Left kidney (tissue), 8 donors: ENCODE measurements at places on chromosomes 4 and X.

DNA sequence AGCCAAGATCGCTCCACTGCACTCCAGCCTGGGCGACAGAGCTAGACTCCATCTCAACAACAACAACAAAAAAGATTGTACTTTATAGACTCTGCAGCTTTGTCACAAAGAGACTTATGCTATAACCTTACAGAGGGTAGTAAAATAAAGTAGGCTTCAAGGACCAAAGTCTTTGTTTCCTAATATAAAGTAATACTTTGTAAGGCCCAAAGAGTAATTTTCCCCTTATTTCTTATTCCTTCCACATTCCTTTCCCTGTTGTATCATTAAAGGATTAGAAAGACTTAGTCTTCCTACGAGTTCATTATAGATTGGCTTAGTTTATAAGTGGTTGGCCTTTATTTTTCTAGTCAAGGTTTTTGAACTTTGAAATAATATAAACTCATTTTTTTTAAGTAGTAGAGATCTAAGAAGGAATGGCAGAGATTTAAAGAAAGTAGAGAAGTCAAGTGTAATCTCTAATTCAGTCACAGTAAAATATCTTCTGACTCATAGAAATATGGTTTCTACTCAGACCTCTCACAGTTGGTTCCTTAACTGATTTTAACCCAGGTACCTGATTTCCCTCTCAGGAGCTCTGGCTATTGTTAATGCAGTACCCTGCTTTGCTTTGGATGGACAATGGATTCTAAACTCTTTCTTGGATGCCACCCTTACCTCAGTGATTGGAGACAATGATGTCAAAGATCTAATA, 26.2 kb downstream of the YY2 start:
- no peak for DNase-seq

DNA sequence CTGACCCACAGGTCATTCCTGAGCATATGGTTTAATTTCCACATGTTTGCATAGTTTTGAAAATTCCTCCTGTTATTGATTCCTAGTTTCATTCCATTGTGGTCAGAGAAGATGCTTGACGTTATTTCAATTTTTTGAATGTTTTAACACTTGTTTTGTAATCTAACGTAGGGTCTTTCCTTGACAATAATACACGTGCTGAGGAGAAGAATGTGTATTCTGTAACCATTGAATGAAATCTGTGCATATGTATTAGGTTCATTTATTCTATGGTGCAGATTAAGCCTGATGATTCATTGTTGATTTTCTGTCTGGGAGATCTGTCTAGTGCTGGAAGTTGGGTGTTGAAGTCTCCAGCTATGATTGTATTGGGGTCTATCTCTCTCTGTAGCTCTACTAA, 486.4 kb upstream of the RPS6KA3 start:
- DNase-seq, result no peak

- no peak for DNase-seq
Observed at GRCh38 chrX:28124416-28124815, 143.2 kb upstream of the DCAF8L1 start.

- no peak for DNase-seq
Observed at GRCh38 chrX:111857534-111858060, 18.4 kb upstream of the TRPC5OS start.

GRCh38 chr4:153844144-153844543, 55.3 kb upstream of the SFRP2 start:
- DNase-seq, result no peak

DNA sequence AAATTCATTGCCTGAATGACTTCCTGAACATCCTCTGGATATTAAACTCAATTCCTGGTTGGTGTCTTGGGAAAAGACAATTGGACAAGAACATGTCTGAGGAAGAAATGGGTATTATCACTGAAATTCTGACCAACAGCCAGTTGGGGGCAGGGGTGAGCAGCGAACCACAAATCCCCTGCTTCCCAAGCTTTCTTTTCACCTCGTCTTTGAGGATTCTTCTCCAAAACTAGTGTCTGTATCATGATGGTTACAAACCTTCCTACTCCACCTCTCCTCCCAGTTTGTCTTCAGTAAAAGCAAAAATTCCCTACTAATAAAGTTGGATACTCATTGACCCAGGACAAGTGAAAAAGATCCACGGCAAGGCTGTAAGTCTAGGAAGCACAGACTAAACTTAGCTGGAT, 48.3 kb upstream of the WDR1 start:
- DNase-seq, result no peak

DNA sequence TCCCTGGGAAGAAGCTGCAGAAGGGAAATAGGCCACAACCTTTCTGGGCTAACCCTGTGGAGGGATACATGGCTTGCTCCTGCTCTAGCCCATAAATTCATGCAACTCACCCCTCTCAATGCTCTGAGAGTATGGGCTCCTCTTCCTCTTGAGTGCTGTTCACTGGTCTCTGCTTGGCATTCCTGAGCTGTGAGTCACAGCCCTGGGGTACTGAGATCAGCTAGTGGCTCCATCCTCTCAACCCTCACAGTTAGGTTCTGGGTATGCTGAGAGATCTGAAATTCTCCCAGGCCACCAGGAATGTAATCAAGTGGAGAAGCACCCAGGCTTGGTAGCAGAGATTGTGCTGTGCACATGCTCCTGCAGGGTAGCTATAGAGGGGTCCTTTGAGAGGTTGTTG, 60.6 kb upstream of the SPANXN2 start:
- no peak for DNase-seq

DNA sequence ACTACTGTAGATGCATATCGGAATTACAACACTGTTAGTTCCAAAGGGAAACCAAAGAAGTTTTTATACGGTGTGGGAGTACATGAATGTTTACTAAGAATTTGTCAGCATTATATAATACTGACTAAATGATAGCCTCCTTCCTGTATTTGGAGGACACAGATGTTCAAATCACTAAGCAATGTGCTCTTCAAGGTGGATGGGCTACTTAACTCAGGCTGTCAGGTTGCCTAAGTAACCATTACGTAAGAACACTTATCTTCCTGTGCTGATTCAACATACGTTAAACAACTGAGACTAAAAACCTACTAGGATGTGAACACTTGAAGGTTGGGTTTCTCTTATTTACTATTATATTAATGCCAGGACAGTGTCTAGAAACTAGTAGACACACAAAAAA, 81.9 kb upstream of the HPGD start:
- DNase-seq, result no peak

DNA sequence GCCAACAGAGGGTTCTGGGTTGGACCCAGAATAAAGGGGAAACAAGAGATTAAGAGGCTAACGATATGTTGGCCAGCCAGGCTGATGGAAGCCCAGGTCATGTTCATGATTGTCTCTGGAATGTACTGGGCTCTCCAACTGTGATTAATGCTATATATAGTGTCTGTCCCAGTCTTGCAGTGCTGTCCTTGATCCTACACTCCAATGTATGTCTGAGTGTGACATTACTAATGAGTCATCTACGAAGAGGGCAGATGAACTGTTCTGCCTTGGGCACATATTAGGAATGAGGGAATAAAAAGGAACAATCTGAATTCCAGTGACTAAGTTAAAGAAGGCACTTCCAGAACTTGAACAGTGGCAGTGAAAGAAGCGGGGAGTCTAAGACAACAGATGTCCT, 142.1 kb downstream of the PDGFRA start:
- DNase-seq, result no peak

- no peak for DNase-seq
Observed at GRCh38 chrX:134443020-134443419, 16.9 kb upstream of the HPRT1 start.

DNA sequence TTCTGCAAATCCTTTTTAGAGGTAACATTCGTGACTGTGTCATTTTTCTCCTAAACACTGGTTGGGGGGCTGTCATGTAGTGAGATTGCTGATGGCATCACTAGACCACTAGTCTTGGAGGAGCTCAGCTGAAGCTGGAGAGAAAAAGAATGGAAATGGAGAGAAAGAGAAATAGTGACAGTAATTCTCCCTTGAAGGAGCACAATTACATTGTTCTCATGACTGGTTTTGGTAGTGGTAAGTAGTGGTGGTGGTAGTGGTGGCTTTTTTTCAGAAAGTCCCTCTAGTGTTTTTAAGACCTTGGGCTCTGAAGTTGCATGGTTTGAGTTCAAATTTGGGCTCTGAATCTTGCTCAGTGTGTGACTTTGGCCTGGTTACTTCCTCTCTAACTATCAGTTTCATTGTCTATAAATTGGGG, 99.8 kb downstream of the LARP7 start:
- DNase-seq, result no peak

DNA sequence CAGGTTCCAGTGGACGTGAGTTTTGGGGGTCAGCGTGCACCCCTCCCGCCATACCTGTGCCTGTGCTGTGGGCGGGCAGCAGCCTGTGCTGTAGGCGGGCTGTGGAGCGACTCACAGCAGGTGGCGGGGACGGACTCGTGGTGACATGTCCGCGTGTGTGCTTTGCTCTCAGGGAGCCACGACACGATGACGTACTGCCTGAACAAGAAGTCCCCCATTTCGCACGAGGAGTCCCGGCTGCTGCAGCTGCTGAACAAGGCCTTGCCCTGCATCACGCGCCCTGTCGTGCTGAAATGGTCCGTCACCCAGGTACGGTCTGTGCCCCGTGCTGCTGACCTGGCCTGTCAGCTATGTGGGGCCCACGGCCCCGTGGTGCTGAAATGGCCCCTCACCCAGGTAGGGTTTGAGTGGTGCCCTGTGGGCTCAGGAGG, 7.4 kb downstream of the PLCXD1 start:
- no peak for DNase-seq

- no peak for DNase-seq
Observed at GRCh38 chr4:53703267-53703655, 112.0 kb upstream of the LNX1 start.

GRCh38 chrX:56787734-56788152, 58.7 kb downstream of the NBDY start:
- no peak for DNase-seq

GRCh38 chr4:85756938-85757337, 282.0 kb downstream of the ARHGAP24 start:
- DNase-seq, result no peak

DNA sequence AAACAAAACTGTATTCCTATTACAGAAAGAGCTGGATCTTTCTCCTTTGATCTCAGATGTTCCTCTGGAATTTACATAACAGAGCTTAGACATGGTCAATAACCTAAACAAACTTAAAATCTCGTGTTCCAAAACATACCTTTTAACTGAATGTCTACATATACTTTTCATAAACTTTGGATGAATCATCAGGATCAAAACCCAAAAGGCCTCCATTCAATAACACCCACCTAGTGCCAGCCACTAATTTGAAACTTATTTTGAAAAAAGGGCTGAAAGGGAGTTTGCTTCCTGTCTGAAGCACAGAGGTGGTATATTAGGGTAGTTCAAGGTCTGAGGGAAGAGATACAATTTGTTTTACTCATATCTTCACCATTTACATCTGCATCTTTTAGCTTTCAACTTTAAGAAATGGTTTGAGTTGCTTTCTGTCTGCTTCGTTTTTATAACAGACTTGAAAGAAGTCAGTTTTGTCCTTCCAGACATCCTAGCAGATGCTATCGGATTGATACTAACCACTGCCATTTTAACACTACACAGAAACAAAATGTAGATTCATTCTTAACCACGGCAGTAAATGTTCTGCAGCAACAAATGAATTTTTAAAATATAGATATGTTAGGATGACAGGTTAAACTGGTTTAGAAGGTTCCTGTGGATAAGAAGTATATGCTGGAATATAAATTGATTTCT, 242.8 kb upstream of the DKK2 start:
- DNase-seq, result no peak

GRCh38 chr4:69445388-69445787, 50.3 kb downstream of the UGT2B4 start:
- DNase-seq, result no peak

DNA sequence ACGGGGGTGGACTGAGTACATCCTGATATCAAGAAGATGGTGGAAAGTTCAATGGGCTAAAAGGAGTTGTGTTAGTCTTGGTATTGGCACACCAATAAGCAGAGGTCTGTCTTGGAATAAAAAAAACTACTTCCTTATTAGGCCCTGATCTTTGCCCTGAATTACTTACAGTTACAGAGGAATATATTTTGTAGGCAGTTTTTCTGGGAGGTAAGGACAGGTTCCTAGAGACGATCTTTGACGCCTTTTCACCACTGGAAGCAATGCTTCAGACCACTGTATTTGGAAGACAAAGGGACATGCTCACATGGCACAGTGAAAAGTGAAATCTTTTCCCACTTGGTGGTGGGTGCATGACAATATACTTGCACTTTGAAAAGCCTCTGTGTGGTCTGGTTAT, 618 bp upstream of the XK start:
- no peak for DNase-seq

- no peak for DNase-seq
Observed at GRCh38 chr4:27886120-27886519, 1025.5 kb downstream of the STIM2 start.

DNA sequence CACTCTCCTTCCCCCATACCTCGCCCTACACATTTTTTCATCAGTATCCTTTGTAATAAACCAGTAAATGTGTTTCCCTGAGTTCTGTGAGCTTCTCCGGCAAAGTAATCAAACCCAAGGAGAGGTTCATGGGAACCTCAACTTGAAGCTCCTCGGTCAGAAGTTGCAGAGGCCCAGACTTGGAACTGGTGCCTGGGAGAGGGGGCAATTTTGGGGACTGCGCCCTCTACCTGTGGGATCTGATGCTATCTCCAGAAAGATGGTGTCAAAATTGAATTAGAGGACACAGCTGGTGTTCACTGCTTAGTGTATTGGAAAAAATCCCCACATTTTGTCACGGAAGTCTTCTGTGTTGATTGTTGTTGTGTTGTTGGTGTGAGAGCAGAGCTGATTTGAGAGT, 70.6 kb downstream of the ATP11C start:
- no peak for DNase-seq

DNA sequence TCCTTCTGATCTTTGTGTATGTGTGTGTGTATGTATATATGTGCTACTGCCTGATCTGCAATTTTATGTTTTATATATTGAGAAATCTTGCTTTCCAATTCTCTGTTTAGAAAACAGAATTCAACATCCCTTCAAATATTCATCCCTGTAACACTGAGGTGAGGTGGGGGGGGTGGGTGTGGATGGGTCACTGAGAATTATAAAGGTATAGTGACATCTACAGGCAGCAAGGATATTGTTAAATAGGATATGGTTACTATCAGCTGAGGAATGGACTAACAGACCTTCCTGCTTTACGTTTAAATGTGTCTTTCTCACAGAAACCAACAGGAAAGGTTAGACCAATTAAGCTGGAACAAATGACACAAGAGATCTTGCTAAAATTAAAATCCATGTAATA, 19.0 kb upstream of the MAGEB2 start:
- DNase-seq, result no peak

DNA sequence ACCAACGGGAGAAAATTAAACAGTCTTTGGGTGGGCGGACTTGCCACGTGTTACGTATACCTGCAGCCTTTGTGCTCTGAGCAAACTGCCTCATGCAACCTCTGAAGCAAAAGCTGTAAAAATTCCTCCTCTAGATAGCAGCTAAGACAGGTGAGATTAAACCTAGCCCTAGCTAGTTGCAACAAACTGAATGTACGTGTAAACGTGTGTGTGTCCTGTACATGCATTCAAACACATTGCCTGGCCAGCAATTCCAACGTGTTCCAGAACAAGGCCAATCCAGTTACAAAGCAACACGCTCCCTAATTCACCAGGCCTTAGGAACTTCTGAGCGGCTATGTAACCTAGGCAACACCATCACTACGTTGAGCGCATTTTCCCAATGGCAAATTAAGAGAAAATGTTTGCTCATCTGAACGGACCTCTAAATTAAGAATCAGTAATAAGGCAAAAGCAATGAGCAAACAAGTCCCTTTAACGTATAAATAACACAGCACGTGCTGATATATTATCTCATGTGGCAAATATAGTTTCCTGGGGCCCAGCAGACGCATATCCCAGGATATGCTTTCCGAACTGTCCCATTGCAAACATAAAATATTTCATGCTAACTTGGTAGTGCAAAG, 792 bp downstream of the PPID start:
- DNase-seq, result peak; percentile 42
